CD4-positive, alpha-beta T cell treated with Interleukin-15 for 4 hours (primary cell): ENCODE measurements at places on chromosomes 16 and 17.

DNA sequence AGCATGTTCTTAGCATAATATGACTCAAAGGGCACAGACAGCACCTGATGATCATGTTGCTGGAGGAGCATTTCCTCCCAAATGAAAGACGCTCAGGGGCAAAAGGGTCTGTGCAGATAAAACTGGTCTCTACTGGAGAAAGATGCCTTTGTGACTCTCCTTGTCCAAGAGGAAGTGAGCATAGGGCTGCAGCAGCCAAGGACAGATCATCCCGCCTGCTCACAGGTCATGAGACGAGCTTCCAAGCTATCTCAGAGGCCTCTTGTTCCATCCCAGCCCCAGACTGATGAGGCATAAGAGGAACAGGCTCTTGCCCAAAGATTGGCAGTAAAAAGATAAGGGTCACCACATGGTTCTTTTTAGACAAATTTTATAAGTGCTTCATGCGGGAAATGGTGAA lies 141.8 kb downstream of the KATNIP start:
- DNase-seq: no peak

DNA sequence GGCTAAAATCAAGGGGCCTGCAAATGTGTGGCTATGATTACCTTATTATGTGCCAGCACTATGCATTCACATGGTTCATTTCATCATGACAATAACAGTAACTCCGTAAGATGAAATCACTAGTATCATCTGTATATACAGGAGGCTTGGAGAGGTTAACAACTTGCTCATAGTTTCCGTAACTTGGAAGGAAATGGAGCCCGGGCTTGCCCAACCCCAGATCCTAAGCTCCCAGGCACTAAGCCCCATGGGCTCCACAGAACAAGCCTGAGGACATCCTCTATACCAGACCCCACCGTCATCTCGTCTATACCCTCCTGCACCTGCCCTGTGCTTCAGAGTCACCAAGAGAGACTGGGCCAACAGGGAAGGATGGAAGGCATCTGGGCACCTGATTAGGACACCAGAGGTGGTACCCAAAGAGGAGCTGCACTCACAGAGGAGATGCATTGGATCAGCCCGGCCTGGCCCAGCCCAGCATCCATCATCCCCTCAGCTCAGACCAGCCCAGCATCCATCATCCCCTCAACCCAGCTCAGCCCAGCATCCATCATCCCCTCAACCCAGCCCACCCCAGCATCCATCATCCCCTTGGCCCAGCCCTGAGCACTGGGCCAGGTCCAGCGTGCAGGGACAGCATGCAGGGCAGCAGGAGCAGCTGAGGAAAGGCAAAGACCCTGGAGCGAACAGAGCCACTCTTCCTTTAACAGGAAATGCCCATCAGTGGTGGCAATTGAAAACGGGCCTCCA lies 28.5 kb downstream of the NSMCE1 start:
- DNase-seq: no peak

DNA sequence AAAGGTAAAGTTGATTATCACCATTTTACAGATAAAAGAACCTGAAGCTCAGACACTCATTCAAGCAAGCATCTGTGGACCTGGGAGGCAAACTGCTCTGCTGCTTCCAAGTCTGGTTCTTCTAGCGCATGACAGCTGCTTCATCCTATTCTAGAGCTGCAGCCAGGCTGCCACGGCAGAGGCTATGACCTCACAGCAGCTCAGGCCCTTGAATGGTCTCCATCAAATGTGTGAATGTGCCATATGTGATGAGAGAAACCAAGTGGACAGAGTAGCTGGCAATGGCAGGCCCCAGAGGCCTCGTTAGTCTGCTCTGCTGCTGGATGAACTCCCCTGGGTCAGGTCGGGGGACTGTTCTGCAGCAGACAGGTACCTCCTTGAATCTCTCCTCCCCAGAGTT lies 30.7 kb upstream of the FOXJ1 start:
- no peak for DNase-seq

DNA sequence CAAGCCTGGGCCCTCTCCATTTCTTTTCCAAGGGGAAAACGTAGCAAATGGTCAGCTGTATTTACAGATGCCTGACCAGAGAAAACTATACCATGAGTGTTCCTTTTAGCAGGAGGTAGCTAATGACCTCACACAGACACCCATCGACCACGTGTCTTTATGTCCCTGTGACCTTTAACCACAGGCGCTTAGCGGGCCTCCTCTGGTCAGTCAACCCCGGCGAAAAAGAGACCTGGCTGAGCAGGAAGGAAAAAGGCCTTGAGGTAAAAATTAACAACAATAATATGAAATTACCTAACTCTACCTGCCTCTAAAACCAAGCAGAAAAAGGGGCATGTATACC lies 9.1 kb downstream of the NUDT16L1 start:
- no peak for DNase-seq

DNA sequence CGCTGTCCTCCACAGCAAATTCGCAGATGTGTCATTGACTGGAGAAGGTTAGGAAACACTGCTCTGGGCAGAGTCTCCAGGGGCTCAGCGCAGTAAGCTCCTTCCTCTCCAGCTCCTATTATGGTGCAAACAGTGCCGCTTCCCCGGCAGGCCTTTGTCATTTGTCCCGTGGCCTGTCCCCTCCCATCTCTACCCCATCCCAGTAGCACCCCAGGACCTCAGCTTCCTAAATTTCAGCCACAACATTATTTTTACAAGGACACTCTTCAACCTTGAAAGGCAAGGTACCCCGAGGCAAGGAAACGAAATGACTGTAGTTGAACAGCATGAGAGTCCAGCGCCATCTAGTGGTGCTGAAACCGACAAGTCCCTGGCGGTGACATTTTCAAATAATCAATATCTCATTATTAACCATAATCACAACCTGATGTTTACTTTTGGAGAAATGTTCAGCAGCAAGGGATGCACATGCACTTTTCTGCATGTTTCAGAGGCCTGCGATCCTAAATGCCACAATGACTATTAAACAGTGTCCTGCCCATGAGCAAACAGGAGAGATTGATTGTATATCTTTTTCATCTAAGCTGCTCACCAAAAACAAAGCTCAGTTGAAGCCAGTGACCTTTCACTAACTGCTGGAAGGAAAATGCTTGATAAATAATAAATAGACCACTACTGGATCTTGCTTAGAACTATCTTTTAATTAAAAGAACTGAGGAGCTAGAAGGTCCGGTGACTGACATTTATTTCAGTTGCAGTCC lies 16.5 kb downstream of the MRPS23 start:
- peak; percentile 65 for DNase-seq

DNA sequence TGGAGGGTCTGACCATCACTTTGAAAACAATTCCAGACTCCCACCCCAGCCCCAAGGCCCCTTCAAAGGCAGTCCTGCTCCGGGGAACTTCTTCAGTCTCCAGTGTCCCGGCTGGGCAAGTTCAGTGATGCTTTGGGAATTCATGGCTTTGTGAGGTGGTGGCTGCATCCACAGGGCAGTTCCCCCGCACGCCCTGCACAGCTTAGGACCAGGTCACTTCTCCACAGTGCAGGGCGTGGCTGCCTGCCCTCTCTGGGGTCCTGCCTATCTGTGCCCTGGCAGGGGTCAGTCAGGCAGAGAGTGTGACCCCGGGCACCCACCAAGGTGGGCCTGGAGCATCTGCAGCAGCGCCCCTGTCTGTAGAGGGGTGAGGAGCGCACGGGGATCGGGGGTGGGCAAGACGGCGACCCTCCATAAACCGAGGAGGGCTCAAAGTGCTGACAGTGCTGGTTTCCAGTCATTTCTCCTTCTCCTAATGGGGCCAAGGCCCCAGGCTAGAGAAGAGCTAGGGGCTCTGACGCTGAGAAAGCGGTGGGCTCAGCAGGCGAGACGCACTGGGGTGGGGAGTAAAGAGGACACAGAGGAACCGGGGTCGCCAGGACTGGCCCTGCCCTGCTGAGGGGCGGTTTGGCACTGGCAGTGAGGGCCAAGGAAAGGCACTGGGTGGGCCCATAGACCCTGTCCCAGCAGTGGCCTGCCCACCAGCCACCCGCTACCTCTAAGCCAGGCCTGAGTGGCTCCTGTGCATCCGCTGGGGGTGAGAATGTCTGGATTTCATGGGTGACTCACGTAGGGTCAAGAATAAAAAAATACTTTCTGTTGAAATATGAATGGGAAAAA lies 4.2 kb upstream of the ARHGAP27 start:
- no peak for DNase-seq

GRCh38 chr16:31470615-31471014 lies 1.3 kb upstream of the TGFB1I1 start:
- no peak for DNase-seq

GRCh38 chr16:74749291-74750055 lies 25.1 kb downstream of the FA2H start:
- DNase-seq: no peak

- no peak for DNase-seq
These were observed 8.3 kb downstream of the CBFA2T3 start for GRCh38 chr16:88968589-88969280.

GRCh38 chr16:89481356-89481955 lies 8.9 kb downstream of the ANKRD11 start:
- no peak for DNase-seq

GRCh38 chr17:4560837-4561256 lies 470 bp upstream of the GGT6 start:
- no peak for DNase-seq

DNA sequence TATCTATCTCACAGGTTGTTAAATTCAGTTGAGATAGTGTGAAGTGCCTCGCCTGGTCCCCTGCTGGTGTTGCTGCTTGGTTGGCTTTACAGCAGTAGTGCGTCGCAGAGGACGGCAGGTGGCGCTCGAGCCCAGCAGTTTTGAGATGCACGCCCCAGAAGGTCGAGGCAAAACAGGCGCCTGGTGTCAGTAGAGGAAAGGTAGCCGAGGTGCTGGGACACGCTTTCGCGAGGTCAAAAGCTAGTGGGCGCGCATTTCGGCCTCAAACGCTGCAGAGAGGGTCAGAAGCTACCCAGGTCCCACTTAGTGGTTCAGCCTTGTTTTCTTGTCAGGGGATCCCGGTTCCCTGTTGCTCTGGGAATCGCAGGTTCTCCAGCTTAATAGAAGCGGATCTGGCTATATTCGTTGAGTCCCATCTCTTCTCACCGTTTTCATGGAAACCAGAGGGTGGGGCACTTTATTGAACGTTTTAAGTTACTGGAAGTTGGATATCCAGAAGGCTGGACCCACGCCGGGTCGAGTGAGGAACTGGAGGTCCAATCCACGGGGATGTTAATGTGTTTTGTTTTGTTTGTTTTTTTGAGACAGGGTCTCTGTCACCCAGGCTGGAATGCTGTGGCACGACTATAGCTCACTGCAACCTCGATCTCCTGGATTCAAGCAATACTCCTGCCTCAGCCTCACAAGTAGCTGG lies 10.3 kb upstream of the ZFP90 start:
- DNase-seq: peak; percentile 93

DNA sequence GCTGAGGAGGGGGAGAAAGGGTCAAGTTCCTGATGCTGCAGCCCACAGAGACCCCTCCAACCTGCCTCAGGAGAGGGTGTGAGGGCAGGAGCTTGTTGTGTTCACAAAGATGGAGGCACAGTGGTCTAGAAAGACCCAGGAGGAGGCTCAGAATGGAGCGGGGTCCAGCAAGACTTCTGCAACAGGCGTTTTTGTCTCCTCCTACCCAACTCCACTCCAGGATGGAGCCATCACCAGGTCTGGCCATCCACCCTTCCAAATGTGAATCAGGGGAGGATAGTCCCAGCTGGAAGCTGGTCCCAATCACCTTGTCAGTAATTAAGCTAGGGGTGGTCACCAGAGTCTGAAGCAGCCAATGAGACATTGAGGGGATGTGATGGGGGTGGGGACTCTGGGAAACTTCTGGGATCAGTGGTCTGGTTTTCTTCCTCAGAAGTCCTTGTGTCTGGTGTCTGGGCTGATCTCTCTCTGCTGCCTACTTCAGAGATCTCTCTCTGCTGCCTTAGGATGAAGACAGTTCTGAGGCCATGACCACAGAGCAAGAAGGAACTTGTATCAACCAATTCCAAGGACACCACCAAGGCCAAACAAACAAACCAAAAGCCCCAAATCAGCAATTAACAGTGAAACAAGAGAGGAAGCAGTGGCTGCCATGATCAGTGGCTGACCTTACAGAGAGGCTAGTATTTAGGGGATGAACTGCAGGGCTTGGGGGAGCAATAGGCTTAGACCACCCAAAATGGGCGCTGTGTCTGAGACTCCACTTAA lies 14.5 kb downstream of the CD300LB start:
- no peak for DNase-seq

DNA sequence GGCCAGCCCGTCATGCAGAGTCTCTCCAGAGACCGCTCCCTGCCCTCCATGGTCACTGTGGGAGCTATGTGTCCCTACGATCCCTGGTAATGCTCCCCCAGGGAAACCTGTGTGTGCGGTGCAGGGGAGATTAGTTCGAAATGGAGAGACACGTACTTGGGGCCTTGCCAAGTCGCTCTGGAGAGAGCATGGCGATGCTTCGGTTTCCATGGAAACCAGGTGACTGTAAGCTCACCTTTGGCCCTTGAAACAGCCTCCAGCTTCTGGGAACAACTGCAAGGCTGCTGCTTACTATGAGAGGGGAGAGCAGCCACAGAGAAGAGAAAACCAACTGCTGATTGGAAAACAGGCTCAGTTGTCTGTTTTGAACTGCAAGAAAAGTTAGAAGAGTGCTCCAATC lies 879.7 kb upstream of the EEF2KMT start:
- no peak for DNase-seq

GRCh38 chr17:40553694-40554534 lies 11.4 kb downstream of the CCR7 start:
- no peak for DNase-seq

DNA sequence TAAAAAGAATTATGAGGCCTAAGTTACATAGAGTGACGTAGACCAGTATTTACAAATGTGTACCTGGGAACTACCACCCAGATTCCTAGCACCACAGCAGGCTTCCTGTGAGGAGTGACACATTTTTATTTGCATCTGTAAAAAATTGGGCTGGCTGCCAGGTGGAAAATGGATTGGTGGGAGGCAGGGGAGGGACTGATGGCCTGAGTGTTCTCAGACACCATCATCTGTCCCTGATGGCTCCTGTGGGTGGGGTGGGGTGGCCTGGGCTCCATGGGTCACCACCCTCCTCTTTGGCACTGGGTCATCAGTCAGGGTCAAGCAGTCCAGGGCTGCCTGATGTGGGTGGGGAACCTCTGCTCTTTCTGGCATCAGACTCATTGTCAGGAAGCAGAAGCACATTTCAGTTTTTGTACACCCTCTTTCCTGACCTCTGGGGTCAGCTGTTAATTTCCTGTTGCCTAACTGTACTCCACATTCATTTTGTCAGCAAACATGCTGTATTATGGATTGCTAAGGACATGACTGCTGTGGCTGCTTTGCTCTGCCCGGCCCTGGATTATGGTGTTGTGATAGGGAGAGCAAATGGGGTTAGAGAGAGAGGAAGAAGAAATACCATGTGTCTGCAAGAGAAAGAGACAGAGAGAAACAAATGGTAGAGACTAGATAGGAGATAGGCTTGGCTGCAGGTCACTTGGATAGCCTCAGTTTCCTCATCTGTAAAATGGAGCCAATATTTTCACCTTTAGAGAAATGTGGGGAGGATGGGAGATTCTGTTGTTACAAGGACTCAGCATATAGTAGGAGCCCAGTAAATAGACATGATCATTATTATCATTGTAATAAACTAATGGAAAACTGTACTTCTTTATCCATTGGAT lies 11.6 kb upstream of the MFAP4 start:
- DNase-seq: no peak

GRCh38 chr17:49162866-49163265 lies 30.3 kb downstream of the B4GALNT2 start:
- no peak for DNase-seq

- DNase-seq: no peak
These were observed 8.8 kb downstream of the CD2BP2 start for GRCh38 chr16:30346286-30346685.
